Endodermal cell (in vitro differentiated cells): ENCODE measurements at places on chromosomes 13 and 19.

DNA sequence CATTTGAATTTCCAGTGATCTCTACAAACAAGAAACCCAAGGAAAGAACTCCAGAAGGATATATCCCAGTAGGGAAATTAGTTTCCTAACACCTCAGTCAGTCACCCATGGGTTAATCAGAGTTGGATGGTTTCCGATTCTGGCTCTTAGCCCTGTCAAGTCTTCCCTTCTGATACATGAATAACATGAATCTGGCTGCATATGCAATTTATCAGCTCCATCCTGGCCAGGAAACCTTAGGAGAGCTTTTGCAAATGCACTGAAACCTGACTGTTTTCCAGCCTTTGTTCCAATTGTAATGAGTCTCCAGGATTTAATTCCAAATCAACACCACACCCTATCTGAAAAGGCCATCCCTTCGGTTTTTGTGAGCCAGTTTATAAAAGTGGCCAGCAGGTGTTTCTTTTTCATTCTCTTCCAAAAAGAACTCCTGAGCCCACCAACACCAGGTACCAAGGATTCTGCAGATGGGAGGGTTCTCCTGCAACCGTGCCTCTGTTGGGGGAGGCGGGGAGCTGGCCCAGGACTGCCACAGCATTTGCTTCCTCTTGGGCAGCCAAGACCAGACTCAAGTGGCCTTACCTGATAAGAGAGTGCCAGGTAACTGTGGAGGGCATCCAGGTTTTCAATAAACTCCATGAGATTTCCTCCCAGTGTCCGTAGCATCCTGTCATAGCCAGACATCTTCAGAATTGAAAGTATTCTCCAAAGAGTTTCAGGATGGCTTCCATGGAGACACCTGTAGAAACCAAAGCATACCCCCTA is 77.5 kb downstream of the C13orf42 start:
- no peak overlapping the region for H3K4me3 ChIP-seq
- DNase-seq: peak; percentile 18
- no peaks in the 10 kb centered on the region for H3K4me1 ChIP-seq
- H3K27me3 ChIP-seq: no peaks in the 10 kb centered on the region

GRCh38 chr19:1385816-1386215 is 2.1 kb downstream of the NDUFS7 start:
- H3K4me3 ChIP-seq: no peak overlapping the region
- no peak for DNase-seq
- no peak overlapping the region for H3K27ac ChIP-seq

DNA sequence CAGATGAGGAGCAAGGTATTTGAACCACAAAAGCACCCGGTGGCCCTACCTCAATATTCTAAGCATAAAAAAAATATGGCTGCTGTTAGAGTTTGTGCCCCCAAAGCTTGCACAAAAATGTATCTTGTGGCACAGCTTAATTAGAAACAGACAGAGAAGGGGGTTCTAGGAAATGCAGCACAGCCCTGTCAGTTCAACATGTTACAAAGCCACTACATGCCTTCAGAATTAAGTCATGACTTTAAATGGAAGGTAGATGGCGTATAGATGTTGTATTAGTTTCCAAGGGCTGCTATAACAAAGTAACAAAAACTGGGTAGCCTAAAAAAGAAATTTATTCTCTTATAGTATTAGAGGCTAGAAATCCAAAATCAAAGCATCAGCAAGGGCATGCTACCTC is 703.8 kb downstream of the DIAPH3 start:
- H3K27ac ChIP-seq: no peak overlapping the region
- DNase-seq: no peak
- H3K4me1 ChIP-seq: no peaks in the 10 kb centered on the region
- H3K27me3 ChIP-seq: no peaks in the 10 kb centered on the region
- H3K4me3 ChIP-seq: no peak overlapping the region

DNA sequence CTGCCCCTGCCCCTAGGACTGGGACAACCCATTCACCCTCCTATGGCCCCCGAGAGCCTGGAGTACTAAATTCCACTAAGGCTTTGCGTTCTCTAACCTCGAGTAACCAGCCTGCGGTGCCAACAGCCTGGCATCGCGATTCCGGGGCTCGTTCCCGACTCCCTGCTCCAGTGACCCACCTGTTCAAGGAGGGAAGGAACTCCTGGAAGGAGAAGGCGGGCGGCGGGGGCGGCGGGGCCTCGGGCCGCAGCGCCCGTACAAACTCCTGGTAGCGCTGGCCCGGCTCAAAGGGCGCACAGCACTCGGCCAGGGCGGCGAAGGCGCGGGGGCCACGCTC is 6.3 kb downstream of the GMIP start:
- no peaks in the 10 kb centered on the region for H3K27me3 ChIP-seq
- H3K27ac ChIP-seq: no peak overlapping the region
- DNase-seq: no peak
- no peaks in the 10 kb centered on the region for H3K4me1 ChIP-seq
- H3K36me3 ChIP-seq: peaks cover 30% of the 10 kb centered on the region

DNA sequence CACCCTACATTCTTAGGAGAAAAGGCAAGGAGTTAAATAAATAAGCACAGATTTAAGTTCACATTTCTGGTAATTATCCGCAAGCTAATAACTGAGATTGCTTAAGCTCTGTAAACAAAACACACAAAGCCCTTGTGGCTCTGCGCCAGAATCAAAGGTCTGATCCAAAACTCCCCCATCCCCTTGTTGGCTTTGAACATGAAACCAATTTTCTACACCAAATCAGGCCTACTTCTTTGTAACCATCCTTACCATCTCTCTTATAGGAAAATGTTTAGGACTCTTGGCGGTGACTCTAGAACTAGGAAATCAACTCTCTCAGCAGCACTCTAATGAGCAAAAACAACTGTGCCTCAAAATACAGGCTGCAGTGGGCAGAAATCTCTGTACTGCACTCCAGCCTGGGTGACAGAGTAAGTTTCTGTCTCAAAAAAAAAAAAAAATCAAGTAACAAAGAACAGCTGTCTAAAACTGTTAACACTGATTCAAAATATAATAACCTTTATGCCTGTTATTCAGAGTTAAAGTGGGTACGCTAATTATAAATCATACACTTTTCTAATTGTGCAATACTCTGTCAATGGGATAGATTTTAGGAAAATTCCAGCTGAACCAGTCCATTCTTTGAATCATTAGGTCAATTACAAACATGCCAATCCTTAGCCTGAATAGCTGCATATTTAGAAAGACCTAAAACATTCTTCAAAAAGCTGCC is 25.8 kb downstream of the ABCC4 start:
- no peak for DNase-seq
- H3K27ac ChIP-seq: no peak overlapping the region
- peaks cover 11% of the 10 kb centered on the region for H3K4me1 ChIP-seq
- H3K36me3 ChIP-seq: peaks cover 15% of the 10 kb centered on the region
- H3K4me3 ChIP-seq: no peak overlapping the region
- no peaks in the 10 kb centered on the region for H3K27me3 ChIP-seq

DNA sequence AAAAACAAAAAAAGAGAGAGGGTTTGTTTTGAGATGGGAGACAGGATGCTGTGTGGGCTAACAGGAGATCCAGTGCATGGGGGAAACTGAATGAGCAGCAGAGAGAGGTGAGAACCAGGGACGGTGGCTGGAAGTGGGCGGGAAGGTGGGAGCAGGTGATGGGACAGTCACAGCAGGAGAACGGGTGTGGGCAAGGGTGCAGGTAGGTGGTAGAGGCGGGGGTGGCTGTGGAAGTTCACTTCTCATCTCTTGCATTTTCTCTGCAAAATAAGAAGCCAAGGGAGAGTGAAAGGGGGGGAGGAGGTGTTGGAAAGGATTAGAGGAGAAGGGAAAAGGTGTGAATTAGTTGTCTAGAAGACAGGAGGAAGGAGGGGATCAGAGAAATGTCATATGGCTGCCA is 21.9 kb downstream of the FBXO17 start:
- H3K27ac ChIP-seq: no peak overlapping the region
- H3K4me1 ChIP-seq: no peaks in the 10 kb centered on the region
- no peaks in the 10 kb centered on the region for H3K27me3 ChIP-seq
- H3K4me3 ChIP-seq: no peak overlapping the region
- H3K36me3 ChIP-seq: peaks cover 4% of the 10 kb centered on the region

DNA sequence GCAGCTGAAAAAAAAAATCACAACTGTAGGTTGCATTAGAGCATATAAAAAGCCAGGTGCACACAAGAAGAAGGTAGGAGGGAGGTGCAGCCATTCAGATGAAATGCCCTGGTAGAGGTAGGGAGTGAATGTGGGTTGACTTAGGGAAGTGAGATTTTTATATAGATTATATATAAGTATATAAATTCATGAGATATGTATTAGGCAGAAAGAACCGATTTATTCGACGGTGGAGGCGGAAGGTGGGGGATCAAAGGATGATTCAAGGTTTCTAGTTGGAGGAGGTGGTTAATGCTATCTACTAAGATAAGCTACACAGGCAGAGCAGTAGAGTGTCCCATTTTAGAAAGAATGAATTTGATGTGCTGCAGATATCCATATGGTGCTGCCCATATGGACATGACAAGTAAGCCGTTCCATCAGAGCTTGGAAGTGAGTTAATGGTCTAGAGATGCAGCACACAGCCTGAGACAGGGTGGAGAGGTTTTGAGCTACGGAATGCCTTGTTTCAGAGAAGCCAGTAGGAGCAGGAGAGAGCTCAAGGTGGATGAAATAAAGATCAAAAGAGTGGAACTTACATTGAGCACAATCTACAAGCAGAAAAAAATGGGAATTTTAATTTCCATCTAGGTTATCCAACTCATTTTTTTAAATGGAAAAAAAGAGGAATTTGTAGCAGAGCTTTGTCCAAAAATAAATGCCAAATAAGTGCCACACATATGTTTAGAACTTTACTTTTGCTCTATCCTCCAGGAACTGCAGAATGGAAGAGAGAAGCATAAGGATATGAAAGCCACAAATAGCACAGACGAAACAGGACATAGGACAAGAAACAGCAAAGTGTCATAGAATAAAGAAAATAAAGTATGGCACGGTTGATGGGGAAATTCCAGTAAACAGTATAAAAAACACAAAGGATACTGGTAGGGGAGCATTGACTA is 177.3 kb downstream of the PCDH9 start:
- H3K27ac ChIP-seq: no peak overlapping the region
- H3K36me3 ChIP-seq: no peaks in the 10 kb centered on the region
- H3K4me1 ChIP-seq: peaks cover 8% of the 10 kb centered on the region
- DNase-seq: no peak
- no peak overlapping the region for H3K4me3 ChIP-seq

GRCh38 chr13:25295228-25295627 is 6.2 kb upstream of the NUP58 start:
- peaks cover 47% of the 10 kb centered on the region for H3K27me3 ChIP-seq
- no peaks in the 10 kb centered on the region for H3K4me1 ChIP-seq
- H3K27ac ChIP-seq: no peak overlapping the region
- DNase-seq: no peak
- H3K36me3 ChIP-seq: no peaks in the 10 kb centered on the region

DNA sequence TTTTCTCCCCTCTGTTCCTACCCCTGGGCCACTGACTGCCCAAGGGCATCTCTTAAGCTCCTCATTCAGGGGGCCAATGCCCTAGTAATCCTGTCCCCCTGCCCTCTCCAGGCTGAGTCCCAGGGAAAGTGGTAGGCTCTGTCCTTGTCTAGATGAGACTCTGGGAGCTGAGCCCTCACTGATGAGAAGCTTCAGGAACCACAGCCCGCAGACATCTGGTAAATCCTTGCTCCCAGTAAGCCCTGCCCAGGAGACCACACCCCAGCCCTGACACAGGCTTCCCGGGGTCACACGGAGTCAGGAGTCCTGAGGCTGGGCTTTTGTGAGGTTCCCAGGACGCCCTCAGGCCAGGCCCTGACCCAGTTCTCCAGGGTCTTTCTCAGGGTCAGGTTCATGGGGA is 1.9 kb downstream of the CEACAM4 start:
- no peak overlapping the region for H3K27ac ChIP-seq
- no peaks in the 10 kb centered on the region for H3K27me3 ChIP-seq
- H3K4me3 ChIP-seq: no peak overlapping the region
- no peaks in the 10 kb centered on the region for H3K36me3 ChIP-seq
- no peaks in the 10 kb centered on the region for H3K4me1 ChIP-seq
- DNase-seq: no peak

DNA sequence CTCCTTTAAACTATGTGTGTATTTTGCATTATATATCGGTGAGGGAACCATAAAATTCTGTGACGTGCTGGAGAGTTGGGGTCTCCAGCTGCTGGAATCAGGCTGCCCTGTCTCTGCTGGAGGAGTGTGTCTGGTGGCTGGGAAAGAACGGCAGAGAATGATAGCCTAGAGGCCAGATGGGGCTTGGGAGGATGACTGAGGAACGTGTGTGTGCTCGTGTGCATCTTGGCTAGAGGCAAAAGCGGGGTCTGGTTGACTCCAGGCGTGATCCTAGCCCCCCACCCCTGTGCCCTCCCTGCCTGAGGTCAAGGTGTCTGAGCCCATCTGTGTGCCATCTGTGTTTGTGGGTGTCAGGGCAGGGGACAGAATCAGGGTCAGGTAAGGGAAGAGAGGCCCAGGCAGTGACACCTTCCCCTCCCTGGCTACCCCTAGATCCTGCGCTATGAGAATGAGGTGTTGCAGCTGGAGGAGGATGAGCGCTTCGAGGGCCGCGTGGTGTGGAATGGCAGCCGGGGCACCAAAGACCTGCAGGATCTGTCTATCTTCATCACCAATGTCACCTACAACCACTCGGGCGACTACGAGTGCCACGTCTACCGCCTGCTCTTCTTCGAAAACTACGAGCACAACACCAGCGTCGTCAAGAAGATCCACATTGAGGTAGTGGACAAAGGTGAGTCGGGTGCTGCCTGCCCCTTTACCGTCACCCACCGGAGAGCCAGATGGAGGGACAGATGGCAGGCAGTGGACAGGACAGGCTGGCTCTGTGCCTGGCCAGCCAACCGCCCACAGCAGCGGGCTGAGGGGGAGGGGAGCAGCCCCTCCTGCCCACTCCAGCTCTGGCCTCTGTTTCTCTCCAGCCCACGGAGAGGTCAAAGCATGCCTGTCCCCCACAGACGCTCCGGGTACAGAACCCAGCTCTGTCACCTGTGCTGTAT is 3.1 kb downstream of the SCN1B start:
- no peak overlapping the region for H3K27ac ChIP-seq
- peaks cover 1% of the 10 kb centered on the region for H3K36me3 ChIP-seq
- no peak for DNase-seq
- H3K27me3 ChIP-seq: peaks cover 38% of the 10 kb centered on the region

- H3K27me3 ChIP-seq: peaks cover 36% of the 10 kb centered on the region
- DNase-seq: no peak
- no peaks in the 10 kb centered on the region for H3K4me1 ChIP-seq
- H3K4me3 ChIP-seq: no peak overlapping the region
- no peak overlapping the region for H3K27ac ChIP-seq
Observed at GRCh38 chr19:46834121-46834520, 16.5 kb downstream of the AP2S1 start.

DNA sequence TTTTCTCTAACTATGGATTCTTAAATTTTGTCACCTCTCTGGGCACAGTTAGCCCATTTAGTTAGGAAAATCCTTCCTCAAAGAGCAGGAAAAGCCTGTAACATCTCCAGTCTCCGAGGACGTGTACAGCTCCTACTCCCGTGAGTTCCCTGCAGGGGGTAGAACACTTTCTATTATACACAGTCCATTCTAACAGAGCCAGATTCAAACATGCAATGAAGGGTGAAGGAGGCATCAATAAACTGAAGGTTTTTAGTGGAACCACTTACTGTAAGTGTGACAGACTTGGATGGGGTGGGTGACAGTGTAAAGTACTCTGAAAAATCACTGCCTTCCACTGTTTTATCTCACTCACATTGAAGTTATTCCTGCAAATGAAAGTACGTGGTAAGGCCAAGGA is 204.7 kb upstream of the DACH1 start:
- H3K4me3 ChIP-seq: no peak overlapping the region
- no peak overlapping the region for H3K27ac ChIP-seq
- H3K4me1 ChIP-seq: peaks cover 10% of the 10 kb centered on the region
